NCI-H1048 (cell line): ENCODE measurements at places on chromosomes 6 and 20.

- no peak for DNase-seq
These were observed 27.6 kb upstream of the NFATC2 start for GRCh38 chr20:51569815-51570738.

GRCh38 chr20:5652626-5653553, 97.3 kb upstream of the SHLD1 start:
- no peak for DNase-seq

DNA sequence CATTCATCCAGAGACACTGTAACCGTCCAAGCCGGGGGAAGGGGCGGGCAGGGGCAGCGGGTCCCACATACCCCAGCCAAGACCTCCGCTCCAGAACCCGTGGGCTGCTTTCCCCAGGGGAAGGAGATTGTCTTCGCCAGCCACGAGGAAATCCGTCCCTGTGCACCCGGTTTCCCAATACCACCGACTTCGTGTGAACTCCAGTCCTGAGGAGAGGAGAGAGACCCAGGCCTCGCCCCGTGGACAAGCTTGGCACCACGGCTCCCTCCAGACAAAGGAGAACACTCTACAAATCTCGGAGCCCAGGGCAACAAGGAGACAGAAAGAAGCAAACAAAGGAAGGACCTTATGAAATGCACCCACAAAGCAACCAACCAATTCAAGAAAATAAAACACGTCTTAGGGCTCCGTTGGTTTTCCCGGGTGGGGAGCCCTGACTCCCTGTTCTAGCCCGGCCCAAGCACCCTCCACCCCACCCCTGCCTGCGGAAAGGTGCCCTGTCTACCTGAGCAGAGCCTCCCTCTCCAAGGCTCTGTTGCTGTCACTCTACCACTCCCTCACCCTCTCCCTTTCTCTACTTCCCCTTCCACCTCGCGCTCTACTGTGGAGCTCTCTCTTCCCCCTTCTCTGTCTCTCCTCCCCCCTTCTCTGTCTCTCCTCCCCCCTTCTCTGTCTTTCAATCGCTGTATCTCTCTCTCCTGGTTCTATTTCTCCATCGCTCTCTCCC, 1382.8 kb upstream of the DEFB115 start:
- DNase-seq = no peak

DNA sequence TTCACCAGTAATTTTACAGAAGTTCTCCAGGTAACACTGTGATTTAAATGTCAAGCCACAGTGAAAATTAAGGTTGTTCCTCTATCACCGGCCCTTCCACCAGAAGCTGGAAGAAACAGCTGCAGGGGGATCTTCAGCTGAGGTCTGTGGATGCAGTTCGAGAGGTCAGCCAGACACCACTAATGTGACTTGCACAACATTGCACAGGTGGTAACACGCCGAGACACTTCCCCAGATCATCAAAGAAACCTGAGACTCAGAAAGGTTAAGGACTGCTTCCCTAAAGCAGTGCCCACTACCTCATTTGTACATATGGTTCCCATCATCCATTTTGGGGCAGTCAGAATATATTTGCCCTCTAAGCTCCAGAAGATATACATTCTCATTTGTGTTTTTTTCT, 8.1 kb upstream of the SERPINB9 start:
- DNase-seq = no peak

DNA sequence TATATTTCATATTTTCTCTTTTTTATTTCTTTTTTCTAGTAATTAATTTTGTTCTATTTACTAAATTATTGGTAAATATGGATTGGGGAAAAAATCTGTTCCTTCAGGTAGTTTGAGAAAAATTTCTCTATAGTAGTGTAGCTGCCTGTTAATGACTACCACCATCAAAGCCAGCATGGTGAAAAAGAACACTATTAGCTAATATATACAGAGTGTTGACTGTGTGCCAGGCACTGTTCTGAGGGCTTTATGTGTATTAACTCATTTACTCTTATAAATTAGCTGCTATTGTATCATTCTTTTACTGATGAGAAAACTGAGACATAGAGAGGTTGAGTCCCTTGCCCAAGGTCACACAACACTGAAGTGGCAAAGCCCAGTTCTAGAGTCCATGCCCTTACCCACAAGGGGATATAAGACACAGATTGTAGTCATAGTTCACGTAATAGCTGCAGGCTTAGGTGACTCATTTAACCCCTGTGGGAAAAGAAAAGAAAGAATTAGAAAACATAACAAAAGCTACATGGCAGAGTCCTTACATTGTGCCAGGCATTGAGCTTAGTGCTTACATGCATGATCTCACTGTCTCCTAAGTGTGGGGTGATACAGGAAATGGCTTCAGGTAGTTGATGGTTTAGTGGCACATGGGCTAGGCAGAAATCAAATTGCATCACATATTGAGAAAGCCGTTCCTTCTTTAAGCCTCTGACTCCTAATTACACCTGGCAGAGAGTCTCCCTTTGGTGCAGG, 12.2 kb upstream of the AKIRIN2 start:
- DNase-seq = no peak

- DNase-seq = no peak
These were observed 303.5 kb upstream of the TSHZ2 start for GRCh38 chr20:52668626-52669025.

DNA sequence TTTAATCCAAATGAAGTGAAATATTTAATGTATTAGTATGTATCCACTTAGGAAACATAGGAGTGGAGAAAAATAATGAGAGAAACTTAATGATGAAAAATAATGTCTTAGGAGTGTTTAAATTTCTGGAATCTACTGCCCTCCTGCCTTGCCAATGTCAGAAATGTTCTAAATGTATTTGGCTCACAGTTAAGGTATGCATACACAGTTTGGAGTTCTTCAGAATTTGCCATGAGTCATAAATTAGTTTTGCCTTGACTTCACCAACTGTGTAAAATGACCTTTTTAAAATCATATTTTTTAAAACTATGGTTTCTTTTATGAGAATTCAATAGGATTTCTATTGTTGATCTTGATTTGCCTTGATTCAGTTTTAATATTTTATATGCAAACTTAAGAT, 191.7 kb upstream of the HSF2 start:
- DNase-seq = no peak

DNA sequence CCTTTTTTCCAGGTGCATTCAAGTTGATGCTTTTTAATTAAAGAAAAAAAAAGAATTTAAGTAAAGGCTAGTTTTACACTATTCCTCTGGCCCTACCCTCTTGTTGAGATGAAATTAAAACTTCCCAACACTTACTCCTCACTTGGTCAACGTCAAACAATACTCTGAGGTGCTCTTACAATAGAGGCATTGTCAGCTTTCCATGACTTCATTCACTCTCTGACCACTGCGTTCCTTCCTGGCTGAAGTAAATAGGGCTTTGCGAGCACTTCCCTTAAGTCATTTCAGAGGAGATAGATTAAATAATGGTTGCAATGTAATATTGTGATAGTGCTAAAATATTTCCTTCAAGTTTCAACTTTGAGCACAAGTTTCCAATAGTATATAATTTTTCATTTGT, 229.8 kb upstream of the CEP162 start:
- DNase-seq = no peak

- no peak for DNase-seq
These were observed 34.4 kb upstream of the ARHGAP18 start for GRCh38 chr6:129744201-129744879.

DNA sequence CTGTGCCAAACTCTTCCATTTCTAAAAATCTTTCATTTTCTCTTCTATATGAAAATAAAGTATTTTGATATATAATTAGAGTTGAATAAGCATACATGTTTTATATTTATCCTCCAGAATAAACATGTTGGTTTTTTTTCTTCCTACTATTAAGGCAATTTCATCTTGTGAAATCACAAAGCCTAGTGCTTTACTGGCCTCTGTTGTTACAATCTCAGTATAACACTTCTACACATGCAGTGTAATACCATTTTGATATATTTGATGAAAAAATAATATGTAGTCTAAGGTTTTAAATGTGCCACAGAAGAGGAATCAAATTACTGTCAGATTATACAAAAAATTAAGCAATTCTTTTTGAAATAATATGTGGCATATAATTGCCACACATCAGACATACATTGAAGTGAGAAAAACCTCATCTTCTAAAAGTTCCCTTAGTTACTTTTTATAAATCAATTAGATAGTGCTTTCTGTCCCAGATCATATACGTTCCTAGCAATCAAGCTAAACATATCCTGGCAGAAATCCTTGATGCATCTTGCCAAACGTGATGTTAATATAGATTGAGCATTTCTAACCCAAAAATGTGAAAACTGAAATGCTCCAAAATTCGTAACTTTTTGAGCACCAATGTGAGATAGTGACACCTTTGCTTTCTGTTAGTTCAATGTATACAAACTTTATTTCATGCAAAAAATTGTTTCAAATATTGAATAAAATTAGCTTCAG, 225.1 kb upstream of the MANEA start:
- no peak for DNase-seq

- no peak for DNase-seq
These were observed 45.4 kb upstream of the QKI start for GRCh38 chr6:163369141-163369540.

- no peak for DNase-seq
These were observed 205.6 kb upstream of the FLRT3 start for GRCh38 chr20:14543040-14543439.

GRCh38 chr6:118894425-118895260, 691 bp downstream of the ASF1A start:
- DNase-seq = no peak

GRCh38 chr6:149033454-149033853, 284.1 kb upstream of the TAB2 start:
- no peak for DNase-seq

- DNase-seq = no peak
These were observed 243.6 kb downstream of the TTLL2 start for GRCh38 chr6:167568407-167569024.

DNA sequence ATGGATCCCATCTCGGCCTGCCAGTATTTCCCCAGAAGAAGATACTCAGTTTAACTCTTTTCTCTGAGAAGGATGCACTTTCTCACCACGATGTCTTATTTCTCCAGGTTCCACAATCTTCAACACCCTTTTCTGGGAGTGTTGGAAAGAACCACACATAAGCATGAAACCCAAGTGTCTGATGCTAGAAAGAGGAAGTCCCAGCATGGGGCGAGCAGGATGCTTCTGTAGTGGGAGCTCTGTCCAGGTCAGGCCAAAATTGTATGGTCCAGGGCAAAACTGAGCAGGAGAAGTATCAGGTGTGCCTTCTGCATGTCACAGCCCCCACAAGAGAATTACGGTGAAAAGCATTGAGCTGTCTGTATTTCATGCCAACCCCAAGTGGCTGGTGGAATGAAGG, 11.0 kb downstream of the TREM1 start:
- no peak for DNase-seq

DNA sequence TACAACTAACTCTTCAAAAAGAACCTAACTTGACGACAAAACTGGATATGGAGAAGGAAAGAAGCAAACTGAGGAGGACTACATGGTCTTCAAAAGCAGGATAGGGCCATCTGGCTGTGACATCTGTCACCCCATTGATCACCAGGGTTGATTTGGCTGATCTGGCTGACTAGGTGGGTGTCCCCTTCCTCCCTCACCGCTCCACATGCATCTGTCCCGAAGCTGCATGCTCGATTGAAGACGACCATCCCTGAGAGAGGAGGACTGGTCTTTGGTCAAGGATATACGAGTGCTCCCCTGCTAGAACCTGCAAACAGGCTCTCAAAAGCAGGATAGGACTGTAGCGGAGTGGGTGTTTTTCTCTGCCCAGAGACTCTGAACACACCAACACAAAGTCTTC, 21.7 kb downstream of the CPNE1 start:
- DNase-seq = no peak

DNA sequence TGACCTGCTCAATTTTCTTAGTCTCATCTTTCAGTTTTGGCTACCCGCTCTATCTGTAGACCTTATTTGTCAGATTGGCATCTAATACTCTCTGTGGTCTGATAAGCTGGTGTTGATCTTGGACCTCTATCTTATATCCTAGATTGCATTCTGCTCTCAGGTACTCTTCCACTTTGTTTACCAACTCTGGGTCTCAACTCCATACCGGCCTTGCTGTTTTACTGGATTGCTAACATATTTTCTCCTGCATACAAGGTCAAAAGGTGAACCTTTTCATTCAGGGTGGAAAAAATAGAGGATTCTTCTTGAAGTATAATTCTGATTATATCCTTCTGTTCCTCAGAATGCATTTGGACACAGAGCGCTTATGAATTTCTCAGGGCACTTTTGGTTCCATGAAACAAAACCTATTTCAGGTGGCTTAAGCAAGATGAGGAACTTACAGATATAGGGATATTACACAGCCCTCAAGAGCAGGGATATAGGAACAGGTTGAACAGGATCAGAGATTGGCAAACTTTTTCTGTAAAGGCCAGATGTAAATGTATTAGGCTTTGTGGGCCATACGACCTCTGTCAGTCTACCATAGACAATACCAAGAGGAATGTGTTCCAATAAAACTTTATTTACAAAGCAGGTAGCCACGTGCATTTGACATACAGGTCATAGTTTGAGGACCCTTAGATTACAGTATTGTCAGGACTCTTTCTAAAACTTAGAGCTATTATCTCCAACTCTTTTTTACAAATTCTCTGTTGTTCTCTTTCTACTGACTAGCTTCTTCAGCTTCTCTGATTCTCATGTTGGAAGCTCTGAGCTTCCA, 2.5 kb upstream of the SH3BGRL2 start:
- DNase-seq = no peak

- no peak for DNase-seq
These were observed 170.2 kb downstream of the ZDHHC14 start for GRCh38 chr6:157551041-157551832.

GRCh38 chr6:126842769-126843168, 275.7 kb upstream of the RSPO3 start:
- DNase-seq = no peak
